ENCODE measurements at places on chromosomes 2 and 18.

- DNase-seq: no peak
Observed at GRCh38 chr2:10252661-10253060, 50.0 kb upstream of the HPCAL1 start.

- no peak for DNase-seq
Observed at GRCh38 chr2:43513216-43513615, 82.6 kb downstream of the THADA start.

- DNase-seq: peak; percentile 43
Observed at GRCh38 chr2:200618590-200619021, 32.8 kb downstream of the AOX1 start.

DNA sequence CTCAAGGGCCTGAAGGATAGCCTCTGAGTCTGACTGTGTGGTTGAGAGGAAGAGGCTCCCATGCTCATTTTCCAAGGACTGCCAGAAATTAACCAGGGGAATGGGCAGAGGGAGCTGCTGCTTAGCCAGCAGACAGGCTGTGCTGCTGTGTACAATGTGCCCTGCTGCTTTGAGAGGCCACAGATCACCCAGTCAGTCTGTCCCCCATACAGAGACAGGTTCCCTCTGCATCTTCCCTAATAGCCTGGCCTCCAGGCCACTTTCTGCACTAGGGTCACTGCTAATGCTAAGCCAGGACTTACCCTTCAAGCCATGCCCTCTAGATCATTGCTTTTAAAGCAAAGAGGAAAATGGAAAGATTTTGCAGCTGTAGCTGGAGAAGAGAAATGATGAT lies 341.1 kb downstream of the CYRIA start:
- DNase-seq: no peak

Measured in LHCN-M2 (cell line).